ENCODE measurements at places on chromosomes 7 and 10. TPM values are rescaled to one million over a fixed set of nuclear protein-coding genes. Genes with fewer than 3 reads are reported as not detected.

- no peak for DNase-seq
These were observed 10.8 kb upstream of the ST7 start for GRCh38 chr7:116942504-116942903.

DNA sequence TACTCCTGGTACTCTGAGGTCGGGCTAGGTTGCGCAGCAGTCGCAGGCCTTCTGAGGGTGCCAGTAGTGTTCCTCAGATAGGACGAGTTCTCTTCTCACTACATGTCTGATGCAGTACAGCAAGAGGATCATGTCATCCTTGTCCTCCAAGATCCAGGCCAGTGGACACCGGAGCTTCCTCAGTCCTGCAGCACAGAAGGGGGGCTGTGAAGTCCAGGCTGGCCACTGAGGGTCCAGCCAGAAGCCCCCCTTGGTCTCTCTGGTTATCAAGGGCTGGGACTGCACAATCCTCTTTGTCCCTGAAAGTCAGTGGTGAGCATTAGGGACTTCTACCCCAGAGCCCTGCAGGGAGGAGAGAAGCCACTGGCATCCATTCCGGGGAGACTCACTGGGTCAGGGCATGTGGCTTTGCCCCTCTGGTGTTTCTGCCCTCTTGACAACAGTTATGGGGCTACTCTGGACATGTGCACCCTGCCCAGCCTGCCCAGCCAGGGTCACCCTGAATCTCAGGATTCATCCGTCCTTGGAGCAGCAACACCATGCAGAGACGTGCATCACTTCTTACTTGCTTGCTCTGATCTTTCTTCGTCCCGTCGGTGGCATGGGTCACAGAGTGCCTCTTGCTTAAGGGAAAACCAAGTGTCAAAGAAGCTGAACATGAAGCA is 125.7 kb downstream of the ADCY1 start:
- no peak for DNase-seq

DNA sequence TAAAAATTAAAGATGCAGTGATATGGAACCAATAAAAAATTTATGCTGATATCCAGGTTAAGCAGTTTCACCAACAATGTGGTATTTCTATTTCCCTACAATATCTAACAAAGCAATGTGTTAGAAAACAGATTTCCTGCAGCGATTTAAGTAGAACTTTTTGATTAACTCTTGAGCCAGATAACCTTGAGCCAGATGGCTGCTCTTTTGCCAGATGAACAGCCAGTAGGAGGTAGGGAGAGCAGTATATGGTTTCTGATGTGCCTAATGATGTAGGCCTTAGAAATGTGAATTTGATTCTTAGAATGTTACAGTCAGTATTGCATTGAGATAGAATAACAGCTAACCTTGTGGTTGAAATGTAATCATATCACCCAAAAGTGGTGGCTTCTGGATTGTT is 31.1 kb downstream of the STAMBPL1 start:
- no peak for DNase-seq

GRCh38 chr7:124914298-124914697 is 15.3 kb downstream of the POT1 start:
- DNase-seq, result no peak

- DNase-seq, result no peak
These were observed 1.6 kb downstream of the PPP3CB start for GRCh38 chr10:73494213-73494612.

- no peak for DNase-seq
These were observed 473 bp upstream of the GPER1 start for GRCh38 chr7:1087465-1087814.

DNA sequence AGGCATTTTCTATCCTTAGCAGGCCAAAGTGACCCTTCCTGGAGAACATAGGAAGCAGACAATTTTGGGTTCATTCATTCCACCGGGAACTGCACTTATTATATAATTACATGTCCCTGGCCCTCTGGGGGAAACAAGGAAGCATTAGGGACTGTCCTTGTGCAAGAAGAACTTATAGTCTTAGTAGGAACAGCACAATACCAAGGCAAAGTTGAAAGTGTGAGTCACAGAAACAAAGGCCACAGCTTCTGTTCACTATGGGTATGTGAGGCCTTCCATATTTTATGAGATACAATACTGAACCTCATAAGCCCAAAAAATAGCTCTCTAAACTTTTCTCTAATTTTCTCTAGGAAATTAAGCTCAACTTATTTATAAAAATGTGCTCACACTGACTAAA is 18.4 kb upstream of the AKR1B10 start:
- no peak for DNase-seq

Gene CTAGE8
- total RNA-seq, result 1.4 TPM

Gene PPP1R17
- 0.20 TPM for total RNA-seq

Gene MRLN
- total RNA-seq, result not detected

Gene IDI2
- total RNA-seq, result not detected

Gene IKZF1
- total RNA-seq, result 261 TPM

Gene LOXL4
- not detected for total RNA-seq

Gene NODAL
- total RNA-seq, result not detected

Measured in B cell (primary cell).